Effector memory CD8-positive, alpha-beta T cell (primary cell): ENCODE measurements at places on chromosomes 1 and 21.

DNA sequence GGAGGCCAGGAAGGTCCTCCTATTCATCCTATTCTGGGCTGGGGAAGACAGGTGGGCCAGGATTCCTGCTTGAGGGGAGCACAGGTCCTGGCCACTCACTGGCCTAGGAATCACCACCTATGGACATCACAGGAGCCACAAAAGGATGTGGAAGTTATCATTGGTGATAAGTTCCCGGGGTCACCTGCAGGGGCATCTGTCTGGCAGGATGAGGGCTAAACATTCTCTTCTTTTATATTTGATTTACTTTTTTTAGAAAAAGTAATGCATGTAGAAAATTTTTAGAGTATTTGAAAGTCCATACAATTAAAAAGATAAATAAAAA, 33.2 kb upstream of the KIAA0040 start:
- DNase-seq, result no peak

DNA sequence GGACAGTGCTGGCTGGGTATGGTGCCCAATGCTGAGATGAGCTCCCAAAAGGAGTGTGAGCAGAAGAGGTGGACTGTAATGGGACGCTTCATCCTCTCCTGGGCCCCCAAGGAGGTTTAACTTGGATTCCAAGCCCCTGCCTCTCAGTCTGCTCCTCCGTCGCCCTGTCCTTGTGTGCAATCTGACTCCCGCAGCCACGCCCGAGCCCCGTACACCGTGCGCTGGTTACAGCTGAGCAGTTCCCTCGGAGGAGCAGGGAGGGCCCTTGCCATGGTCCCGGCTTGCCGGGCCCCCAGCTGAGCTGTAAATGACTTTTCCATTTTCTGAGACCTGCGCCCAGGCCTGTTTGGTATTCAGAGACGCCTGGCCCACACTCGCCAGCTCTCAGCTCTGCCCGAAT, 53.7 kb downstream of the PAX7 start:
- DNase-seq, result no peak

- no peak for DNase-seq
Measured at GRCh38 chr1:115650961-115651360, 9.2 kb downstream of the VANGL1 start.

DNA sequence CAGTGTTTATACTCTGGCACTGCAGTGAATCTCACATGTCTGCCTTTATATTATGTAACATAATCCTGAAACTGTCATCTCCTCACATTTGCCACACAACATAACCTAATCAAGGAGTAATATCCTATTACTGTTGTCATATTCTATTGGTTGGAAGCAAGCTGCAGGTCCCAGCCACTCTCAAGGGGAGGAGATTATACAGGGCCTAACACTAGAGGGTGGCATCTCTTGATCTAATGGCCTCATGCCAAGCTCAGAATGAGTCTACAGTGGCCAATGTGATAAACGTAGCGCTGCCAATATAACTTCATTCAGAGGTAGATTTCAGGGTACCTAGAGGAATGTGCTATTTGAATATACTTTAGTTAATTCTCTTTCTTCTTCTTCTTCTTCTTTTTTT, 166.8 kb downstream of the BACH1 start:
- no peak for DNase-seq

DNA sequence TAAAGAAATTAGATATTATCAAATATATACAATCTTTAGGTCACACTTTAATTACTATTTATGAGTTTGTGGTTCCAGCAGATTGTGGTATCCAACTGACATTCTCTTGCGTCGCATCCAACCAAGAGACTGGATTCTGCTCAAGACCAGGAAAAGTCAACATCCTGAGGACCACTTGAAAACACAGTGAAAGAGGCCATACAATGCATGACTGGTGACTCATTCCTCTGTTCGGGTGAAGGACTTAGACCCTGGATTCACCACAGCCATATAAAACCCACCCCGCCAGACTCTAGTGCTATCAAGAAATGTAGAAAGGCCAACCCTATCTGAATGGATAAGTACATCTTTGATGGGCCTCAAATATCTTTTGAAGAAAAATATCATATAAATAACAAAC, 14.5 kb upstream of the CFHR4 start:
- DNase-seq, result no peak

GRCh38 chr1:245589316-245589715, 434.5 kb downstream of the KIF26B start:
- DNase-seq, result no peak

GRCh38 chr21:31446226-31446855, 102.3 kb upstream of the TIAM1 start:
- peak; percentile 11 for DNase-seq

- DNase-seq, result no peak
Measured at GRCh38 chr21:36247316-36248010, 72.5 kb upstream of the MORC3 start.

DNA sequence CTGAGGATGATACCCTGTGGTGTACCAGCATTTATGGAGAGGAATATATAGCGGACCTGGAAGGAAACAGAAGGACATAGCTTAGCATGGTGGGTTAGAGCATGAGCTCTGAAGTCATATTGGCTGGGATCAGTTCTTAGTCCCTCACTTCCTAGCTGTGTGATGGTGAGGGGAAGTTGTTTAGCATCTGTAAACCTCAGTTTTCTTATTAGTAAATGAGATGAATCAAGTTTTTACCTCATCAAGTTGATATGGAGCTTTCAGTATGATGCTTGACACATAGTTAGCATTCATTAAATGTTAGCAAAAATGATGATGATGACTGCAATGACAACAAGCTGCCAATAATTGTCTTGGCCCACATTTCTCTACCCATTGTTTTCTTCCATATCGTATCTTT, 84.8 kb downstream of the NEK7 start:
- DNase-seq, result no peak

GRCh38 chr1:18743233-18743632, 112.6 kb downstream of the PAX7 start:
- no peak for DNase-seq

DNA sequence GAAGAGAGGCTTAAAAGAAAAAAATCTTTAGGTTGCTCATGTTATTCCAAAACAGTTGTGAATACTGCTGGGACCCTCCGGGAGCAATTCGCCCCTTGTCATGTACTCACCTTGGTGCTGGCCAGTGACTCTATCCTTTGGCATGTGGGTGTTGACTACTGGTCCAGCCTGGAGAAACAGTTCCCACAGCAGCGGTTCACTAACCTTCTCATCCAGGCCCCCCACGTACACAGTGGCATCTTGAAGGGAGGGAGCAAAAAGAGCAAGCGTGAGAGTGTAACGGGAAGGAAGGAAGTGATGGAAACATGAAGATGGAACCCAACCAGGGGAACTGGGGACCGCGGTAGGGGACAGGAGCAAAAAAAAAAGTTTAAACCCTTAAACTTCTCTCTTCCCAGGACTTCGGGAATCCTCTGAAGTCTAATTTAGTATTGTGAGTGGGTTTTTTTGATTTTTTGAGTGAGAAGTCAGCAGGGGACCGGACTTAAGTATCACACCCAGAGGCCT, 494 bp downstream of the SF3B4 start:
- no peak for DNase-seq
